ENCODE measurements at places on chromosomes 16 and 17.

GRCh38 chr17:18965530-18966236 lies 13.7 kb downstream of the SLC5A10 start:
- DNase-seq, result no peak

GRCh38 chr17:56880133-56880532 lies 33.7 kb downstream of the TRIM25 start:
- DNase-seq, result no peak

- no peak for DNase-seq
Observed at GRCh38 chr16:3575491-3575890, 1.7 kb downstream of the NLRC3 start.

- no peak for DNase-seq
Observed at GRCh38 chr17:82064433-82065192, 991 bp downstream of the DUS1L start.

GRCh38 chr16:16828913-16829398 lies 450.0 kb downstream of the NPIPA7 start:
- DNase-seq, result no peak

DNA sequence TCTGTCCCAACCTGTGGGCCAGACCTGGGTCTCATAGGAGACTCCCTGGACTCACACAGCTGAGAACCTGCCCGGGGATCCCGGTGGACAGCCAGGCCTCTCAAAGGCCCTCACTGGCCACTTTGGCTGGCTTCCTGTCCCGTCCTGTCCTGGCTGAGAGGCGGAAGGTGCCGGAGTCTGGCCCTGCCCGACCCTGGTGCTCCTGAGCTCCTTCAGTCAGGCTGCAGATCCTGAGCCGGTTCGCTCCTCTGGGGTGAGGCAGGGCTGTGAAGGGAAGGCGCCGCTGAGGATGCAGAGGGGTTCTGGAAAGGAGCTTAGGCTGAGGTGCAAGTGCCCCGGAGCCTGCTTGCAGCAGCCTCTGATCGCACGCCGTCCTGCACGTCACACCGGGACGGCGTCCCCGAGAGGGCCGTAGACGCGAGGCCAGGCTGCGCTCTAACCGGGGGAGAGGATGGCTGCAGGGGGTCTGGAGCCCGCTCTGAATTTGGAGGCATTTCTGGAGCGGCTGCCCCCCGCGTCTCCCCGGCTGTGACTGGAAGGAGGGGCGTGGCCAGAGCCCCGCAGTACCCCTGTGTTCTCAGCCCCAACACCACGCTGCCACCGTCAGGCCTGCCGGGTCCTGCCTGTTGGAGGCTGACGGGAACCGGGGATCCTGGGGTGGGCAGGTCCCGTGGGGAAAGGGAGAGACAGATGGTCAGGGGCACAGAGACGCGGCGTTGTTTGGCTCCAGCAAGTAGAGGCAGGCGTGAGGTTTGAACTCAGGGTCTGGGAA lies 4.1 kb downstream of the HGS start:
- no peak for DNase-seq

- no peak for DNase-seq
Observed at GRCh38 chr17:28324781-28325180, 5.8 kb downstream of the TMEM97 start.

DNA sequence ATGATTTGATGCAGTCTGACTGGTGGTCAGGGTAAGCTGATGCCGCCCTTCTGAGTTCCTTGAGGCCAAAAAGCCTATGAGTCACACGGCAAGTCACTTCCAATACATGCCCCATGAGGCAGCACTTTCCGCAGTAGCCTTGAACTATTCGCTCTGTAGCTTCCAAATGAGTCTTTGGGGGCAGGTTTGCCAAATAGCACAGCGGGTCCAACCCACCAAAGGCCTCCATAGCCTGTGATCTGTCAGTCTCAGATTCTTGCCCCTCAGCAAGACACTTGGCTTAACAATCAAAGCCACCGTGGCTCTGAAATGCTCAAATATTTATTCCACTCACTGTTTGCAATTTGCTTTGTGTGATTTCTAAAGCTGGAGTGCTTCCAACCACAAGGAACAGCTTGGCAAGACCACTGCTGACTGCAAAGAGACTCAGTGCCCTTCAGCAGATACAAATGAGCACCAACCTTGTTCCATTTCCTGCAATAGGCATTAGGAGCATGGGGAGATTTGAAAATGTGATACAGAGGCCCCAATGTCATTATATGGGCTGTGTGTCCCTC lies 45.4 kb downstream of the CLEC19A start:
- DNase-seq, result no peak

- no peak for DNase-seq
Observed at GRCh38 chr16:85149776-85150175, 37.5 kb upstream of the CIBAR2 start.

DNA sequence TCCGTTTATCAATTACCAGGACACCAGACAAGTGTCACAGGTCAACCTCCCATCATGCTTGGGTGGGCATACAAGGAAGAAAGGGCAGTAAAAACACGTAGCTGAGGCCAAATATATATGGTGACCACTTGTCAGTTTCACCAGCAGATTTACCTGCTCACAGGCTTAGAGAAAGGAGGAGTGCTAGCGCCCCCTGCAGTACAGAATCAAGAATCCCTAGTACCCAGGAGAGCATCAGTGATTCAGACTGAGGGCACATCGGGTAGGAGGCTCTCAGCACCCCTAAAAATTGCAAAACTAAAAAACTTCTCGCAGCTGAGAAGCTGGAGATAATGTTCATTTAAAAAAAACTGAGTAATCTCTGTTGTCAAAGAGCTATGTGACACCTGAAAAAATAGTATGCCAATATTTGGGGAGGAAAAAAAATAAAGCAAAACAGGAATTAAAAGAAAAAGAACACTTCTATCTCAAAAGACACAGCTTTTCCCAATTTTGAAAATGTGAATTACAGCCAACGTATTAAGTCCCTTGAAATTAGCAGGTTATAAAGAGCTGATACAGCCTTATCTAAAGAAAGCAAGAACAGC lies 21.2 kb upstream of the MON1B start:
- no peak for DNase-seq

DNA sequence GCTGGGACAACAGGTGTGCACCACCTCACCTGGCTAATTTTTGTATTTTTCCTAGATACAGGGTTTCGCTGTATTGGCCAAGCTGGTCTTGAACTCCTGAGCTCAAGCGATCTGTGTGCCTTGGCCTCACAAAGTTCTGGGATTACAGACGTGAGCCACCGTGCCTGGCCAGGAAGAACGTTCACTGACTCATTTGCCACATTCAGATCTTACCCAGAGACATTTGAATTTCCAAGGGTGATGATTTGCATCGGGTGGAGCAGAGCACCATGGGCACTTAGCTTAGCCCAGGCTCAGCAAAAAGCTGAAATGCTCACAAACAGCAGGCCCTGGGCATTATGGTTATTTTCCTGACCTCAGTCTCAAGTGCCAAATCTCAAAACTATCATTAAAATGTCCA lies 14.5 kb upstream of the ADORA2B start:
- DNase-seq, result peak; percentile 7

DNA sequence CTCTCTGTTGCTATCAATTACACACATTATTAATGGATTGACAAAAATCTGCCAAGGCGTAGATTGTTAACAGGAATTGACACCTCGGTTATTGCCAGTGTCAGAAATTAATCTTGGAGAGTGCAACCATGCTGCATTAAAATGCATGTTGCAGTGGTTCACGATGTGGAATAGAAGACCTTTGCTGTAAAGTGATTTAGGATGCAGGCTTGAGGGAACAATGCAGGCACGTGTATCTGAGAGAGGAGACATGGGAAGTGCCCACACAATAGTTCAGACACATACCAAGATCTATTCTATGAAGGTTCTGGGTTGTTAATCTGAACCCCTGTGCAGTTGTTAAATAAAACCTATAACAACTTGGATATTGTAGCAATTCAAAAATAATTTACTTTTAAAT lies 1032.8 kb upstream of the CDH8 start:
- DNase-seq, result no peak

DNA sequence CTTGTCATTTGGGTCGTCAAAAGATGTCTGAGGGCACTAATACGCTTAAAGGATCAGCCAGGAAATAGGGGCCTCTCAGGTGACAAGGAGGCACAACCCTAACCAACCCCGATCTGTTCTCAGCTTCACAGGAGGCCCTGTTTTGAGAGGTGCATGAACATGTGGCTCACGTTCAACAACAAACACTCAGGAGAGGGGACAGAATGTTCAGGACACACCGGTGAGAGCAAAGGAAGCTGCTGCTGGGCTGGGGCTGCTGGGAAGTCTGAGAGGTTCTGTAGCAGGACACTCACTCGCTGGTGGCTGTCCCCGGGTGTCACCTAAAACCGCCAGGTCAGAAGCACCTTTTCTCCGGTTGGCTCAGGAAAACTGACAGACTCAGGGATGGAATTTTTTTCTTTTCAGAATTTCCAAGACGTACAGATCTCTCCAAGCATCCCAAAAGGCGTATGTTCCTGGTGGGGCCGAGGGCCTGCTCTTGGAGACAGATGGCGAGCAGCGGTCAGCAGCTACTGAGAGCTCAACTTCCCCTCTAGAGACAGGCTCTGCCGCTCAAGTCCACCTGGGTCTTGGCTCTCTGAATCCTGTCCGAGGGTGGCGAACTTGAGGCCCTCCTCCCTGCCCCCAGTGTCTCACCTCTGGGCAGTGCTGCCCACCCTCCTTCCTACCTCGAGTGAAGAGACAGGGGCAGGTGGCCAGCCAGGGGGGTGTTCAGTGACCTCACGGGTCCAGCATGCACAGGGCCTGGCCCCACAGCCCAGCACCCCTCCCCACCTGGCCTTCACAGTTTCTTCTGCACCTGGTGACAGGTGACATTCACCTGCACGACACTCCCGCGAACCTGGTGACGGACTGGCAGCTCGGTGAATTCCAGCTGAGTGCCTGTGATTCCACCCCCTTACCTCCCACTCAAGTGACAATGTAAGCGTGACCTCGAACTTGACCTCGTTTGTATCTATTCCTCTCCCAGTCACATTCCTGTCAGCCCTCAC lies 22.9 kb downstream of the CLUH start:
- peak; percentile 86 for DNase-seq

GRCh38 chr17:78532311-78532710 lies 44.9 kb downstream of the DNAH17 start:
- DNase-seq, result peak; percentile 20

- DNase-seq, result no peak
Observed at GRCh38 chr16:71867939-71868338, 16.0 kb downstream of the ZNF821 start.

- no peak for DNase-seq
Observed at GRCh38 chr17:11380761-11381160, 139.7 kb downstream of the SHISA6 start.

- peak; percentile 50 for DNase-seq
Observed at GRCh38 chr16:2825049-2825742, 4.9 kb upstream of the ZG16B start.

DNA sequence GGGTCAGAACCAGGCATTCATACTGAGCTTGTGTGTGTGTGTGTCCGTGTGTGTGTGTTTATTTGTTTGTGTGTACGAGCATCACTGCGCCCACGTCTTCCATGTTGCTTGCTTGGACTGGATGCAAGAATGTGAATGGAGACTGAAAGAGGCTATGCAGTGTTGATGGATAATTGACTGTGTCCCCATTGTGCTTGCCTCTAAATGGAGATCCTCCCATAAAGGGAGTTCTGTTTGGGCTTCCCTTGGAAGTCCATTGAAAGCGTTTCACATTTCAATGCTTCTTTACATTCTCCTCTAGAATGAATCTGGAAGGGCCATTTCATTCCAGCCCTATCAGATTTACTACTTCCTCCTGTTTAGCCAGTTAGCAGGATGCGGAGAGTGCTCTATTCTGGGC lies 124.0 kb downstream of the GP2 start:
- DNase-seq, result no peak

- peak; percentile 80 for DNase-seq
Observed at GRCh38 chr17:7293816-7294613, 424 bp downstream of the YBX2 start.

- DNase-seq, result no peak
Observed at GRCh38 chr16:87653234-87653633, 50.9 kb downstream of the JPH3 start.

GRCh38 chr16:29738514-29738913 lies 7.3 kb downstream of the C16orf54 start:
- DNase-seq, result no peak

- no peak for DNase-seq
Observed at GRCh38 chr17:57874434-57875289, 24.8 kb upstream of the MRPS23 start.

GRCh38 chr16:81457326-81458133 lies 12.9 kb downstream of the CMIP start:
- no peak for DNase-seq

GRCh38 chr17:43905985-43906852 lies 1.1 kb downstream of the MPP2 start:
- peak; percentile 77 for DNase-seq

DNA sequence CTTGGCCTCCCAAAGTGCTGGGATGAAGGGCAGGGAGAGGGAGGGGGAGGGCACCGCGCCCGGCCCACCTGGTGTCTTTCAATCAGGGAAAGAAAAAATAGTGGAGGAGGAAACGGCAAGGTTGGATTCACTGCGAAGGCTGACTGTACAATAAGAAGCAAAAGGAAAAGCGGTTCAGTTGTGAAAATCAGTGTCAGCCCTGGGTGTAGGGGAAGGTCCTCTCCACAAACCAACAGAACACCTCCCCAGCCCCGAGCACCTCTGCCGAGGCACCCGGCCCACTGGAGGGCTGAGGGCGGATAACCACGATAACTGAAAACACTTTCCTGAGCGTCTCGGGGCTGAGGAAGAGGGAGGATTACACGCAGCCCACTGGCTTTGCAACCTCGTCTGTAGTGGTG lies 1.4 kb upstream of the SPG7 start:
- no peak for DNase-seq

GRCh38 chr17:63165400-63165799 lies 199.4 kb downstream of the TANC2 start:
- DNase-seq, result no peak

DNA sequence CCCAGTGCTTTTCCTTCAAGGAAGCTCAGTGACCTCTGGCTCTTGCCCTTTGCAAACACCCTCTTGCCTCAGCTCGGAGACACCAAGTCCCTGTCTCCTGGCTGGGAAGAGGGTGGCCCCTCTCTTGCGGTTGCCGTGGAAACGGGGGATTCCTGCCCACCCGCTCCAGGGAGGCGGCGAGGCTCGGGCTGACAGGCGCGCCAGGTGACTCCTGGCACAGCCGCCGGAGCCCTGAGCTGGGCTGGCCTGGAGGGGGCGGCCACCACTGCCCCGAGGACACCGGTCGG lies 71.4 kb downstream of the ABR start:
- no peak for DNase-seq

DNA sequence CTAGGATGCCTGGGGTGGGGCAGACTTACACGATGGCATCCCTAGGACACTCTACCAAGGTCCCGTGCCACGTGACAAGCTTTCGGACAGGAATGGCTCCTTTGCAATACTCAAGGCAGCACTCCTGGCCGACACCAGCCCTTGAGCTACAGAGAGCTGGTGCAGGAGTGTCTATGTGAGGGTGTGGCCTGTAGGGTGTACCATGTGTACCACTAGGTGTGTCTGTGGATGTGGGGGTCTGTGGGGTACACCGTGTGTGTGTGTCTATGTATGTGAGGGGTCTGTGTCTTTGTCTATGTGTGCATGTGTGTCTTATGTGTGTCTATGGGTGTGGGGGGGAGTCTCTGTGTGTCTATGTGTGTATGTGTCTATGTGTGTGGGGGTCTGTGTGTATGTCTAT lies 1.9 kb upstream of the TLE7 start:
- DNase-seq, result no peak

- DNase-seq, result peak; percentile 42
Observed at GRCh38 chr16:84475643-84476240, 28.7 kb downstream of the MEAK7 start.

GRCh38 chr17:40341808-40342503 lies 22.6 kb downstream of the GJD3 start:
- DNase-seq, result peak; percentile 92
